ENCODE measurements at places on chromosomes 4 and X.

DNA sequence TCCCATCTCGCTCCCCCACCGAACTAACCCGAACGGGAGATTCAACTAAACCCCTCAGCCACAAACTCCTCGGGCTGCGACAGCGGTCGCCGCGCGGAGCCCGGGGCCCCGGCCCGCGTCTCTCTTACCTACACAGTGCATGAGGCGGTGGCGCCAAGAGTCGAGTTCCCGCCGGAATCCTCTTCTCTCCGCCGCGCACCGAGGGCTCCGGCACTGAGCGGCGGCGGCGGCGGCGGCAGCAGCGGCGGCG is 160 bp downstream of the LCORL start:
- no peak for DNase-seq

DNA sequence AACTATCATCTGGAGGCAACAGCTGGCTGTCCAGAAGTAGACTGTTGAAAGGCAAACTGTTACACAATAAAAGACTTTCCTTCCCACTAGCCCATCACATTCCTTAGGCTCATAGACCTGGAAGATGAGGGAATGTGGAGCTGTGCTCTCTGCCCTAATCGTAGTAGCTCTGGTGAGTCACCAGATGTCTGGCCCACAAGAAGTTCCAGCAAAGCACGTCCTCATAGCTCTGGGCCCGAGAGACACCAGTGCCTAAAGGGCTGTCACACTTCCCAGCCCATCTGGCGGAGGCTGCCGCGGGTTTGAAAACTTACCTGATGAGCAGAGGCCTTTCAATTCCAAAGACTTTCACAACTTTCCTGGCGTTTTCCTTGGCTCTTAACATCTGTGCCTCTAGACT is 81.7 kb upstream of the STOX2 start:
- no peak for DNase-seq

- no peak for DNase-seq
Measured at GRCh38 chr4:151462554-151462953, 53.6 kb downstream of the FHIP1A start.

DNA sequence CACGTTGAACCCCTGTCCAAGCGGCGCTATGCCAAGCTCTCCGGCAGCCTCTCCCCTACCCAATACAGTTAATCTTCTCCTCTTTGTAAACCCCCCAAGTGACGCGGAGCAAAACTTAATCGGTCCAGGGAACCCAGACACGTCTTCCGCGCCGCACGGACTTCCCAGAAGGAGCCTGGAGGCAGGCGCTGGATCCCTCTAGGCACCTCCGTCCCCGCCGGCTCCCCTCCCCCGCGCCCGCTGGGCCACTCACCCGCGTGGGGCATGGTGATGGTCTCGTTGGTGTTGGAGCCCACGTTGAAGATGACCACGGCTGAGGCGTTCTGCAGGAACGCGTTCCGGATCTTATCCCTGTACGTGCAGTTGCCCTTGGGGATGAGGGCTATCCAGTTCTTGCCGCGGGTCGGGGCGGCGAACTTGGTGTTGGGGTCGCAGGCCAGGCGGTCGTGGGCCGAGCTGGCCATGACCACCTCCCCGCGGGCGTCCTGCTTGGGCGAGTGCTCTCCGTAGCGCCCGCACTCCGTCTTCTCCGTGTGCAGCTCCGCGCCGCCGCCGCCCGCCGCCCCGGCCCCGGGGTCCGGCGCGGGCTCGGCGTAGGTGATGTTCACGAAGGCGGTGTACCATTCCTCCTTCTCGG is 1.1 kb downstream of the RNF150 start:
- no peak for DNase-seq

DNA sequence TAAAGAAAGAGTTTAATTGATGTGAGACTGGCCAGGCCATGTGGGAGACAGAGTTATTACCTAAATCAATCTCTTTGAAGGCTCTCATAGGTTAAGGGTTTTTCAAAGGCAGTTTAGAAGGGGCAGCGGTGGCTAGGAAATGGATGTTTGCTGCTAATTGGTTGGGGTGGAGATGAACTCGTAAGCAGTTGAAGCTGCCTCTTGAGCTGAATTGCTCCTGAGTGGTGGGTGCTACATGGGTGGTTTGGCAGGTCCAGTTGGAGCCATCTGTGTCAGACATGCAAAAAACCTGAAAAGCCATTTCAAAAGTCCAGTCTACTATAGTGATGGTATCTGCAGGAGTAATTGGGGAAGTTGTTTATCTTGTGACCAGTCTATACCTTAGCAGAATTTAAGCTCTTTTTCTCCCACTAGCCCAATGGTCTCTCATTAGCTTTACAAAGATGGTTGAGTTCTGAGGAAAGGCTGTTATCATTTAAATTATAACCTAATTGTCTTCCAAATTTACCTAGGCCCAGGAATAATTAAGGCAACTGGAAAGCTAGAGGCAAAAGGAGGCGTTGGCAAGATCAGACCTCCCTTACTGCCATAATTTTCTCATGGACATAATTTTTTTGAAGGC is 762.4 kb upstream of the FRG1 start:
- DNase-seq = no peak

GRCh38 chr4:66489370-66489769 is 819.1 kb upstream of the EPHA5 start:
- no peak for DNase-seq

DNA sequence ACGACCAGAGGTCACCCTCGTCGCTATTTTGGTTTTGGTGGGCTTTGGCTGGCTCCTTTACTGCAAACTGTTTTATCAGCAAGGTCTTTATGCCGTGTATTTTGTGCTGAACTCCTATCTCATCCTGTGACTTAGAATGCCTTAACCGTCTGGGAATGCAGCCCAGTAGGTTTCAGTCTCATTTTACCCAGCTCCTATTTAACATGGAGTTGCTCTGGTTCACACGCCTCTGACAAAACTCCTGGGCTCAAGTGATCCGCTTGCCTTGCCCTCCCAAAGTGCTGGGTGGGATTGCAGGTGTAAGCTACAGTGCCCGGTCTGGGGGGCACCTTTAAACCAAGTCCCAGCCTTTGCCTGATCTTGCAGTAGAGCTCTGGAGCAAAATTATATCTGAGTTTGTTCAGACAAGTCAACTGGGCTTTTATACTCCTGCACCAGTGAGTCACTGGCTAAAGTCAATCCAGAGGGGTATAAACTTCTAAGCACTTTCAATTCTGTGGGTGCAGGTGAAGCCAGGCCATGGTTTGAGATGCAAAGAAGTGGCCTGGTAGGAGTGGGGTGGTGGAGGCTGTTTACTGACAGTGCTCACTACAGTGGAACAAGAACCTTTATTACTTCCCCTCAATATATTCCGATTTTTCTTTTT is 50.2 kb downstream of the MGST2 start:
- no peak for DNase-seq

DNA sequence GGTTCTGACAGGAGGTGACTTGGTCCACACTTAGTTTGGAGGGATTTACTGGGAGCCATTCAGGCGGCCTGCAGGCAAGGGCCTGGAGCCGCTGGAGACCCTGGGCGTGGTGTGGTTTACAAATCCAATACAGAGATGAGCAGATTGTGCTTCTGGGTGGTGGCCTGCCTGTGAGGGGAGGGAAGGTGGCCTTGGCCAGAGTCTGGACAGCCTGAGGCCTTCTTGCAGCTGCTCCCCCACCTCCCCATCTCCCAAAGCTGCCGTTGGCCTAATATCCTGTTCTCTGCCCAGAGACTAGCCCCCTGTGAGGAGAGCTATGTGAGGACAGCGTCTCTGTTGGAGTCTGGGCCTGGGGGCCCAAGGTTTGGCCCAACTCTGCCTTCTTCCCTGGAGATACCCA is 163.9 kb upstream of the MAMLD1 start:
- DNase-seq = no peak

DNA sequence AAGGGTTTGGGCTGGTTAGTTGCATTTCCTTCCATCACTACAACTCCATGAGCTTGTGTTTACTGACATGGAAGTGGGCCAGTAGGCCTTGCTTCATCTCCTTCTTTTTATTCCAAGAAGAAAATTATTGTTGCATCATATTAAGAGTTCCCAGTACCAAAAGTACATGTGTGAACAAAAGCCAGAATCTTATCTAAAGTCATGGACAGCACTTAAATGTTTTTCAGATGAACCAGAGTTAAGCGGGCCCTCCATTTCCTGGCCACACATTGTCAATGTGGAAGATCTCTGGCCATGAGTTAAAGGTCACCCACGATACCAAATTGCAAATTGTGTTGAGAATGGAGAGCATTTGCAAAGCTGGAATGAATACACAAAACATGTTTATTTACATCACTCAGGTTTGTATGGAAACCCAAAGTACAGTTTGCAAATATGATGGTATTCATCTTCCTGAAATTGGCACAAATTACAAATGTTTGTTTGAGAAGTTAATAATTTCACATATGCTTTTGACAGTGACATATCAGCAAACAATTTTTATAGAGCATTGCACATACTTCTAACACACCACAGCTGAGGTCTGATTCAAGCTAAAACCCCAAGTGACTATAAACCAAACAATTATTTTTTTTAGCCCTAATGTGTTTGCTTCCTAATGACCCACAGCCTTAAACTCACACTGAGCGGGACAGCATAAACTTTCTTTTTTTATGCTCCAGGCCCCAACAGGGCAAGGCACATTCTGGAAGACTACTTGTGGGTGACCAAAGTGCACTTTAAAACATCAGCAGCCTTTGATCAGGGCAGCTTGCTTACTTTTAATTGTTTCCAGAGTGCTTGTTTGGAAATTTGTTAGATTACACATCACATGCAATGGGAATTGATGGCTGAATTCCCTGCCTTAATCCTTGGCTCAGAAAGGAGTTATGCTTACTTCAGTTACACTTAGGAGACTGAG is 502.9 kb upstream of the SLIT2 start:
- DNase-seq = no peak

GRCh38 chr4:22029803-22030202 is 81.2 kb upstream of the KCNIP4 start:
- no peak for DNase-seq

- no peak for DNase-seq
Measured at GRCh38 chr4:99134586-99134985, 9.5 kb downstream of the ADH4 start.

DNA sequence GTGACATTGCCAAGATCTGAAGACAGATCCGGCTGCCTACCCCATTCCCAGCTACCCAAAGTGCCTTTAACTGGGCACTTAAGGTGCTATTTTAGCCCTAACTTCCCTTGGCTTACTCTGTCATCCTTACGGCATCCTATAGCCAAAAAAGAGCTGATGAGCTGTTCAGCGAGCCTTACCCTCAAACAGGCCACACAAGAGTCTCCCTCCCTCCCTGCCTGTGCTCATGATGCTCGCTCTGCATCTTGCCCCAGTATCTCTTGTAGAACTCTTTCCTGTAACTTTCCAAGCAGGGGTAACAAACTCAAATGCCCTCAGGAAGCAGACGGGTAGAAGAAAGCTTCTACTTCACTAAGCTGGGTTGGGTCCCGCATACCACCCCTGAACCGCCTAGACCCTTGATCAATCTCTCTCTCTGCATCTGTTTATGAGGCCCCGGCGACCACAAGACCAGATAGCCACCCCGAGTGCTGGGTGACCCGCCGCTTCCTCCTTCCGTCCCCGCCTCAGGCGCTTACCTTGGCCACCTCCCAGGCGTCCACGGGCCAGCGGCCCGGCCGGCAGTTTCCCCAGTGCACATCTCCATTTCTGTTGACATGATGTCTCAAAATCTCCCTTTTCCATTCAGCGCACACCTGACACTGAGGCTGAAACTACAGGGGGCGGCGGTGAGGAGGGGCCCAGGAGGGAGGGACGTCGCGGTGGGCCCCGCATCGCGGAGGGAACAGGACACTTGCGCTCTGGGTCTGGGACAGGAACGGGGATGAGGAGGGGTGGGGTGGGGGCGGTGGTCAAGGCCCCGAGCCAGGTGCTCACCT is 663 bp downstream of the CXorf38 start:
- DNase-seq = no peak

DNA sequence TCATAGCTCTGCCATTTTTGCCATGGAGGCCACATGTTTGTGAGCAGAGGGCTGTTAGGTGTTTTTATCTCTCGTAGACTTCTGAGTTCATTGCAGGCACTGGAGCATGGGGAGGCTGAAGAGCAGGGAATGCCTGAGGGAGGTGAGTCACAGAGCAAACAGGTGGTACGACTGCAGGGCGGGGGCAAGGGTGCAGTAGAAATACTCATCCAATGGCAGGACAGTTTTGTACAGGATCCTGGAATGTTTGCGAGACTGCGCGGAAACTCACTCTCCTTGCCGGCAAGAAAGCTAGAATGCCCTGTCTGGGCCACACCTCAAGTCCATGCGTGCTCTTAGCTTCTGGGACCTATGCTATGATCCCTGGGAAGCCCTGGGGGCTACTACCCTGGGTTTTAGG is 20.0 kb upstream of the VCX2 start:
- no peak for DNase-seq

All from GM12891 (cell line).